ENCODE measurements at places on chromosomes 13 and 19.

GRCh38 chr13:82803341-82803740, 1078.9 kb downstream of the SLITRK1 start:
- no peak for DNase-seq

GRCh38 chr13:77979721-77980385, 61.2 kb upstream of the EDNRB start:
- DNase-seq, result no peak

DNA sequence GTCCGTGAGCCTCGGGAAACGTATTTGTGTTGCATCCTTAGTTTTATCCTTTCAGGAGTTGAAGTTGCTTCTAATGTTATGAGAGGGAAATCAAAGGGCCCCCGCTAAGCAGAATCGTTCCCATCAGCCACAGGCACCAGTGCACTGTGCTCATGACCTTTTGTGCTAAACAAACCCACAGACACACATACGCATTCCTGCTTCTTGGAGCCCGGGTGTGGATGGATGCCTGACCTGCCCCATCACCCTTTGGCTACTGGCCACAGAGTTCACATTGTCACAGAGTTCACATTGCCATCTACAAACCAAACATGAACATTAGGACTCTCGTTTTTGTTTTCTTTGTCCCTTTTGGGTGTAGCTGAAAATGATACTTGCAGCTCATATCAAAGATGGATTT, 47.2 kb downstream of the CHST8 start:
- DNase-seq, result no peak

- DNase-seq, result no peak
Measured at GRCh38 chr13:55263045-55263444, 1877.7 kb upstream of the PRR20A start.

DNA sequence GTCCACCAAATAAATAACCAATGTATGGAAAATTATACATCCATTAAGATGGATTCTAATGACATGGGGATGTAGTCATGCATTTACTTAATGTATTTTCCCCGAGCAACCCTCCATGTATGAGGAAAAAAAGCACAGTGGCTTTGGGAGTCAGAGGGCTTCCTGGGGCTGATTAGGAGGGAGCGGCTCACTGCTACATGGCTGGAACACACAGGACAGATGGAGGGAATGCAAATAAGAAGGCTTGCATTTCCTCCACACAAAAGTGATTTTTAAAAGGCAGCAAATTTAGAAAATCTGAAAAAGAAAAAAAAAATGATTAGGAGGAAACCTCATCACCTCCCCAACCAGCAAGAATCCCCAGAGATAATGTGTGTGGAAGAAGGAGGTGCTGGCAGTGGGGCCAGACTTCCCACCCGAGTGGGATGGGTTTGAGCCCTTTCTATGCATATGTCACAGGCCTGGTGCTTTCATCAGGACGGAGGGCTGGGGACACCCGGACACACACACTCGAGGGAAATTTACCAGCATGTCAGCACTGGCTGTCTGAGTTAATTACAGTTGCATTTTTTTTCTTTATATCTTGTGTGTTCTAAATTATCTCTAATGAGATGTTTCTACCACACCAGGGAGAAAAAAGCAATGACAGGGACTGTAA, 118.9 kb downstream of the USP12 start:
- no peak for DNase-seq

GRCh38 chr13:86813198-86813597, 858.0 kb upstream of the SLITRK5 start:
- no peak for DNase-seq

GRCh38 chr19:1626417-1627010, 21.3 kb upstream of the UQCR11 start:
- DNase-seq, result no peak

DNA sequence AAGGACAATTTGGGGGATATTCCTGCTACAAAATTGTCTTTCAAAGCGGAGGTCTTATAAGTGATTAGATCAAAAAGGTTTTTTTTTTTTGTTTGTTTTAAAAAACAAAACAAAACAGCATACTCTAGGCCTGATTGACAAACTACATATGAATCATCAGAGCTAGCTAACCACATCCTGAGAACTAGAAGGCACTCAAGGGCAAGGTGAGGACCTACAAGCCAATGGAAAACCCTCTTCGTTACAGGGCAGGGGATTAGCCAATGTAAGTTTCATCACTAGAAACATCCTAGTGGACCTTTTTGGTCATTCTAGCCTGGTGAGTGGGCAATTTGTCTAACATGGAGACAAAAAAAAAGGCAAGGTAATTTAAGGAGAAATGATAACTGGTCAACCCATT, 428.6 kb downstream of the RFC3 start:
- no peak for DNase-seq

DNA sequence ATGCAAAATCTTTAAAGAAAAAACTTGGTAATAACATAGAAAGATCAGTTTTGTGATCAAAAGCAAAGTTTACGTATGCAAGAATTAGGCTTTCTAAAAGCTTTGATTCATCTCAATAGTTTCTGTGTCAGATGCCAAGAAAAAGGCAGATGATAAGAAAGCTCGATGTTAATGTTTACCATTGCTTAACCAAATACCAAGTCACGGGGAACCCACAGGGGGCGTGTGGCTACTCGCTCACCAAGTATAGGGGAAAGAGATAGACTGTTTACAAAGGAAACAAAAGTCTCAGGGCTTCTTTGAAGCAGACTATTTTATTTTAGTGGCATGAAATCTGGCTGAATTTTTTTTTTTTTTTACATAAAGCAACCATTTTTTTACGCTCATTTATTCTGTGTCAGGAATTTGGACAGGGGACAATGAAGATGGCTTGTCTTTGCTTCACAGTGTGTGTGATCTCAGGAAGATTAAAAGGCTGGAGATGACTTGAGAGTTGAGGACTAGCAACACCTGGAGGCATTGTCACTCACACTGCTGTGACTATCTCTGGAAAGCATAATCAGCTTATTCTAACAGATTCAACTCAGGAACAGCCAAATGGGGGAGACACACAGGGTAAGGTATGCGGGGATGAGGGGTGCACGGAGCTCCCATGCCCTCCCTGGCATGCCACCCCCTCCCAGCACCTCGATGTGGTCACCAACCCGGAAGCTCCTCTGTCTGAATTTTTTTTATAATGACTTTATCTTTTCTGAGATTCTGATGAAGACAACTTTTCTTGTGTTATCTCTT, 24.9 kb downstream of the RCBTB1 start:
- no peak for DNase-seq

- DNase-seq, result no peak
Measured at GRCh38 chr19:51742789-51743188, 8.9 kb downstream of the FPR1 start.

- no peak for DNase-seq
Measured at GRCh38 chr13:97390941-97391600, 42.9 kb upstream of the RAP2A start.

- no peak for DNase-seq
Measured at GRCh38 chr13:90615767-90616166, 731.7 kb upstream of the MIR17HG start.

- DNase-seq, result no peak
Measured at GRCh38 chr13:75309981-75310580, 171.9 kb downstream of the TBC1D4 start.

DNA sequence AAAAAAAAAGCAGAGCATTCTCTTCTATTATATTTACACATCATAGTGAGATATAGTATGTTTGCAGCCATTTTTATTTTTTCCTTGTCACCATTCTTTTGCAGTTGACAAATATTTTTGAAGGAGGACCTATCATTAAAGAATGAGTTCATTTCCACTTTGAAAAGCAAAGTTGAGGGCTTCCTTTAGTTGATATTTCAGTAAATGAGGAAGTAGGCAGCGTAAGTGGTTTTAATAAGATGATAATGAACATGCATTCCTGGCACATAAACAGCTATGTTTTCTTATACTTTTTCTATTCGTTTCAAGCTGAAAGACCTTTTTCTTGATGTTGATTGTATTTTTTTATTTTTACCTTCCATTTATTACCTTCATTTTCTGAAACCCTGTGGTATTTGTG, 66.2 kb downstream of the ZMYM2 start:
- DNase-seq, result no peak

- no peak for DNase-seq
Measured at GRCh38 chr19:8488365-8488764, 14.1 kb downstream of the PRAM1 start.

DNA sequence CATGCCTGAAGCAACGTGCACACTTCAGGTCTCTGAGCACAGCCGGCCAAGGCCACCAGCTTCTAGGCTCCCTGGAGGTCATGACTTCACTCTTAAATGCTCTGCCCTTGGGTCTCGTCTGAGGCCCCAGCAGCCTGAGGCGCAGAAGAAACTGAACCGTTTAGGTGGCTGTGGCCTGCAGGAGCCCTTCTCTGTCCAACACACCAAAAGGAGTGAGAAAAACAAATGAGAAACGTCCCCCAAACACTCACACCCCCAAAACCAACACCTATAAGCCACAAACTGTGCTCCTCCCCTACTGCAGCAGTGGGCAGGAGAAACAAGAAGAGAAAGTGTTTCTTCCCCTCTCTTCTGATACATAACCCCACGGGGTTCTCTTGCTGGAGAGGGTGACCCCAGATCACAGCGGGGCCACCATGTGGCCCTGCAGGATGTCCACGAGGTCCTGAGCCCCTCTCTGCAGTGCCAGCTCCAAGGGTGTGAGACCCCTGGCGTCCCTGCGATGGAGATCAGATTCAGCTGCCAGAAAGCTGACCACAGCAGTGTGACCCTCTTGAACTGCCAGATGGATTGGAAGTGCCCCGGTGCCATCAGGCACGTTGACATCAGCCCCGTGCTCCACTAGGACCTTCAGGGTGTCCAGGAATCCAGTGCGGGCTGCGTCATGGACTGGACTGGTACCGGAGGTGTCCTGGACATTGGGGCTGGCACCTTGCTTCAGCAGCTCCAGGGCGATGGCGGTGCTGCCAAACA, 1.0 kb upstream of the KRI1 start:
- DNase-seq, result no peak

GRCh38 chr13:99659226-99659625, 158.0 kb downstream of the TM9SF2 start:
- no peak for DNase-seq

DNA sequence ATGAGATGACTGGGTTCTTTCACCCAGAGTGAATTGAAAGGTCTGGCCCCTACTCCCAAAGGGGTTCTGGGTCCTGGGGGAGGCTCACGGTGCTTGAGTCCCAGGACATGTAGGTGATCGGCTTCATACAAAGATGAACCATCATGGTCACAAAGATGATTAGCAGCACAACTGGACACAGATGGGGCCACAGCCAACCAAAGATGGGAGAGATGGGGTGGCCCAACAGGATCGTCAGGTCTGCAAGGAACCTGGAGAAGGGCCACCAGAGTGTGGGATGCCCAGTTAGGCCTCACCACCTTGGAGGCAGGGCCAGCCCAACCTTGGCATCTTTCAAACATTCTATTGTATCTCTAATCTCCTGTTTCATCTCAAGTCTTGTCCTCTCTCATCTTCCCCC, 34.5 kb downstream of the SLC6A16 start:
- DNase-seq, result no peak

GRCh38 chr19:16608290-16608739, 19.7 kb downstream of the MED26 start:
- DNase-seq, result no peak

DNA sequence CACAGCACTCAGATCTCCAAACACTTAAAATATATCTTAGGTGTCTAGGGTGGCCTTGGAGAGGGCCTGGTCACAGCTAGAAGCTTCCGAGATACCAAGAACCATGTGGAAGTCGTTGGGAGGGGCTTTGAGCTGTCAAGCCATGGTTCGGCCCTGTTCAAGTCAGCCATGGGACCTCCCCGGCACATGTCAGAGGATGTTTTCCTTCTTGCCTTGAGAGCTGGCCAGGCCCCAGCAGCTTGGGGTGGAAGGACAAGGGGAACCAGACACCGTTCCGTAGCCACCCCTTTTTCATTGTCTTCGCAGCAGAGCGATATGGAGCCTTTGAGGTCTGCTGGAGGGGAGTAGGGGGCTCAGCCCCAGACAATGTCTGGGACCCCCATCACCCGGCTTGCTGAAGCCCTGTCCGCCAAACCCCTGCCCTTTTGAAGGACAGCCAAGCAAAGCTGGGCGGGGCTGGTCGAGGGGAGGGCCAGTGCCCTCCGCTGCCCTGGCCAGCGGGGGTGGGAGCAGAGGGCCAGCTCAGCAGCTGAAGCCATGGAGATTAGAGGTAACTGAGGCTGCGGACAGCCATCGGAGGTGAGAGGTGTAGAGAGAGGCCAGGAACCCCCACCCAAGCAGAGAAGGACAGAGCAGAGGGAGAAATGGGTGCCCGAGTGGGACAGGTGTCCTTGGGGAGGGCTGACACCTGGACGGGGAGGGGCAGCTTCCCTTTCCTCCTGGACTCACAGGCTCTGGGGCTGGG, 435 bp downstream of the KLK11 start:
- no peak for DNase-seq

GRCh38 chr19:33208904-33209849, 15.0 kb downstream of the LRP3 start:
- no peak for DNase-seq

GRCh38 chr13:47005756-47006414, 109.0 kb upstream of the HTR2A start:
- DNase-seq, result no peak

GRCh38 chr19:50796128-50796633, 6.0 kb downstream of the ACP4 start:
- DNase-seq, result no peak

DNA sequence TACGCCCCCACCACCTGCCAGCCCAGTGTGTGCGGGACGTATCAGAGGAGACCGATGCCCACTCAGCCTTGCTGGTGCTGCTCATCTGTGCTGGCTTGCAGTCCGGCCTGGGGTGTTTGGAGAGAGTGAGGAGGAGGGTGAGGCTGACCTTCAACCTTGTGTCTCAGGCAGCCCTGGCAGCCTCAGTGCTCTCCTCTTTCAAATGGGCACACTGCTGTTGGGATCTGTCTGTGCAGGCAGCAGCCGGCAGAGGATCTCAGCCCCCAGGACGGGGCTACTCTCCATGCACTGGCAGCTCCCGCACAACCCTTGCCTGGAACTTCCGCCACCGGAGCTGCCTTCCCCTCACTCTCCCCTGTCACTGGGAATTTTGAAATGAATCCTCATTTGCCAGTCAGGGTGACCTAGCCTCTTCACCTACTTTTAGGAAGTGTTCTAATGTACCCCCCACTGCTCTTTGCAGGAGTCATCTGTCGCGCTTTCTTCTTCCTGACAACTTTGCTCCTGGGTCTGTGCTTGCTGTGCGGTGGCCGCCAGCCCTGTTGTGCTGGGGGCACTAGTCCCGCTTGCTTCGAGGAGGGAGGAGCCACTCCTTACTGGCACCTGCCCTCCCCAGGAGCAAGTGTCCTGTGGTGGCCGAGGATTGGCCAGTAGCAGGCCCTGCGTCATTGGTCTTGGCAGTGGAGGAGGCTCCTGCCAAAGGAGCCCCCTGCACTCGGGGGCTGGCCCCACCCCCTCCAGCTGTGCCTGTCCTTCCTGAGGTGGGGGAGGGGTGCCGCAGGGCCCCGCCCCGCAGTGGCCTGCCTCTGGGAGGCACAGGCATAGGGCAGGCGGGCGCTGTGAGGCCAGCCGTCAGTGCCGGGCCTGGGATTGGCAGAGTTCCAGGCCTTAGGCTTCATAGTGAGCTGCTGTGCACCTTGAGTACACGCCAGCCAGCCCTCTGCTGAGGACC, 53.4 kb downstream of the TSSK6 start:
- no peak for DNase-seq

GRCh38 chr13:50611117-50611781, 232.2 kb downstream of the DLEU7 start:
- no peak for DNase-seq

Data from left renal cortex interstitium (tissue), 4 donors.